ENCODE measurements at places on chromosomes 4 and X.

GRCh38 chr4:106287353-106287969 is 28.5 kb downstream of the TBCK start:
- no peak for DNase-seq

DNA sequence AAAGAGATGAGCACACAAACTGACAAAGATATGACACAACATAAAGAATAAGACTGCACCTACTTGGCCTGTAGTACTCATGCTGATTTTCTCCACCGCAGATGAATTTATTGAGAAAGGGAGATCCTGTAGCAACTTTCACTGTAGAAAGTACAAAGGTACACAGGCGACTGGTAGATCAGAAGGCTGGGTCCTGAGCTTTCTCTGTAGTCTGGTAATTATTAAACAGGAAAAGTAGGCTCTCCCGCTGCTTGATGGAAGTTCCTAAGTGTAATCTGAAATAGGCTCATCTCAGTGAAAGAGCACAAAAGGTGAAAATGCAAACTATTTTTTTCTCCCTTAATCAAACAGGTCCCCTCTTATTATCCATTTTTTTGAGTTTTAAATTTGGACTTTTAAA is at the start of gene ADH6:
Gene ADH6 (minus strand): TSS at position 175 of the 400 bp plus-strand sequence. CDS start 94 bp downstream, at position 81.
- no peak for DNase-seq

DNA sequence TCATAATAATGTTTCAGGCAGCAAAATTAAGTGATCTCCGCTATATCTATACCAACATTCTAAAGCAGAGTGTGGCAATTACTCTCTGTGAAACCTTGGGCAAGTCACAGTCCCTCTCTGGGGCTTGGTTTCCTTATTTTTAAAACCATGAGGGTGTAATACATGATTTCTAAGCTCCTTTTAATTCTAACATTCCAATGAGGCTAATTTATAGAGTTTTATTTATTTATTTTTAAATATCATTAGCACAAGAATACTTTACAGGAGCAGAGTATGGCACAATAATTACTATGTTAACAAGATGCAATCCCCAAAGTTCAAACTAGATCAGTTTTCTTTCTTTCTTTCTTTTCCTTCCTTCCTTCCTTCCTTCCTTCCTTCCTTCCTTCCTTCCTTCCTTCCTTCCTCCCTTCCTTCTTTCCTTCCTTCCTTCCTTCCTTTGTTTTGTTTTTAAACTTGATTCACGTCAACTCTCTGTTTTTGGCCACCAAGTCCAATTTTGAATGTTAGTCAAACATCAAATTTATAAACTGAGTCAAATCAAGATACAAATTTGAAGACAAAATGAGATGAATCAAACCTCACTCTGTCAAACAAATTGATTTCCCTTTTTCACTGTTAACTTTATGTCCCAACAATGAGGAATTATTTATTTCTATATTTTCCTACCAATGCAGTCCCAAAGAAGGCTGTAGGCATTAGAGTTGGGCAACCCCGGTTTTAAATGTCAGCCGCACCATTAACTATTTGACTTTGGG is 50.2 kb upstream of the GPR174 start:
- no peak for DNase-seq

DNA sequence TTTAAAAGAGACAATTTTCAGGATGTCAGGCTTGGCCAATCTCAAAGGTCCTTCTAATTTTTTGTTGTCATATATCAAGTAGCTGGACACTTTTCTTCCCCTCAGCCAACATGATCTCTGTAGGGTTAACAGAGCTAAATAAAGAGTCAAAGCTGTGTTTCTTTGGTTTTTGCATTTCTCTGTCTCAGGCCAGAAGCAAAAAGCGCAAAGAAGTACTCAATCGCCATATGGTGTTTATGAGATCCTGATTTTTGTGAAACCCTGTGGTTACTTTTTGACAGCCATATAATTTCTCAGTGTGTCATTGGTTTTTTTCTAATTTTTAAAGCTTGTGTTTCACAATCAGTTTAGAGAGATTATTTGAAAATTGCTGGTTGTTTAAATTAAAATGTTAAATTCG is 111.9 kb downstream of the MAPK10 start:
- no peak for DNase-seq

GRCh38 chrX:31279359-31279758 is 207.5 kb upstream of the FTHL17 start:
- peak; percentile 22 for DNase-seq
